Activated CD4-positive, alpha-beta T cell treated with anti-CD3 and anti-CD28 coated beads, Interleukin-2, amount 10 ng/mL, durations not matched to agents 24 days and 14 days (primary cell): ENCODE measurements at places on chromosomes 3 and 15.

- H3K4me3 ChIP-seq = no peak overlapping the region
- no peaks in the 10 kb centered on the region for H3K27me3 ChIP-seq
- H3K27ac ChIP-seq = no peak overlapping the region
- no peaks in the 10 kb centered on the region for H3K36me3 ChIP-seq
- H3K4me1 ChIP-seq = no peaks in the 10 kb centered on the region
Measured at GRCh38 chr3:111794711-111795110, 64.4 kb upstream of the PHLDB2 start.

DNA sequence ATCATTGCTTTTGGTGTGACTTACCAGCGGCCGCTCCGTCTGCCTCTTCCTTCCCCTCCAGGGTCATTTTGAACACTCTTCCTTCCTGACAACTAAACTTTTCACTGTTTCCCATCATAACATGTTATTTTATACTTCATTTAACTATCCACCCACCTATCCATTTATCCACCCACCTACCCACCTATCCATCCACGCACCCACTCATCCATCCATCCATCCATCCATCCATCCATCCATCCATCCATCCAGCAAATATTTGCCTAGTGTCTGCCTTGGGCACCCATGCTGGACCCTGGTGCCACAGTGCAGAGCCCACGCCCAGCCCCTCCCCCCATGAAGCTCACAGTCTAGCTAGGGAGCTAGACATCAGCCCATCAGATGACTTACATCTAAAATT lies 254.9 kb downstream of the TLE3 start:
- no peak for DNase-seq
- peaks cover 3% of the 10 kb centered on the region for H3K4me1 ChIP-seq
- peaks cover 12% of the 10 kb centered on the region for H3K27me3 ChIP-seq
- no peaks in the 10 kb centered on the region for H3K36me3 ChIP-seq
- no peak overlapping the region for H3K4me3 ChIP-seq

DNA sequence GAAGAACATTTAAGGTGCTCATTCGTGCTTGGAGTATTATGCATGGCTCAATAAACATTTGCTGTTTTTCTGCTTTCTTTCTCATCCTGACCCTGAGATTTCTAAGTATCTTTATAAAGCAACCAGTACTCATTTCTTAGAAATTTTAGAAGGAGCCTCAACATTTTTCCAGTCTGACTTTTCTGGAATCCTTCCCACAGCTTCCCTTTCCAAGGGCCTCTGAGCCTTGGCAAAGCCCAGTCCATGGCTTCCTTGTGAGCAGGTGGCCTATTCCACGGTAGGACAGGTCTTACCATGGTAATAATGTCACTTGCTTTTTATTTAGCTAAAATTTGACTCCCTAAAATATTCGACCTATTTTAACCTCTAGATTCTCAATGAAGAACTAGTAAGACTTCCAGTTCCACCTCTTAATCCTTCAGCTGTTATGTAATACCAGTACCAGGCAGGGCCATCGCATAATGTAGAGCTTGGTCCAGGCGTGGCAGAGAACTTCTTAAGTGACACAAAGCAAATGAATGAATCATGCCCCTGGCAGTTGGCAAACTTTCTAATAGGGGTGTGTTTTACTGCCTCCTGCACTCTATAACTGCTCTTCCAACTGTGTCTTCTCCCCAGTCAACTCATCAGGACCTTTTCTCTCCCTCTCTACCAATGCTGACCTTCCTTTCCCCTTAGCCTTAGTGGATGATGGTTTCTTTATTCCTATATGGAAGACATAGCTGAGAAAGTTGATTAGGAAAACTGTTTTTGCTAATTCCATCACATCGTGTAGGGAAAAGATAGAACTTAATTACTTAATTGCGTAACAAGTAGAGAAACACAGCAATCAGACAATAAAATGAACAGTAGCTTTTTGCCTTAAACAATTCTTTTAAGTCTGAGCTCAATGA lies 894 bp upstream of the TM4SF4 start:
- no peak for DNase-seq
- no peak overlapping the region for H3K27ac ChIP-seq
- peaks cover 6% of the 10 kb centered on the region for H3K27me3 ChIP-seq
- no peaks in the 10 kb centered on the region for H3K36me3 ChIP-seq
- no peaks in the 10 kb centered on the region for H3K4me1 ChIP-seq

- peaks cover 30% of the 10 kb centered on the region for H3K27me3 ChIP-seq
- no peak overlapping the region for H3K27ac ChIP-seq
- DNase-seq = no peak
- H3K4me1 ChIP-seq = no peaks in the 10 kb centered on the region
- no peaks in the 10 kb centered on the region for H3K36me3 ChIP-seq
- H3K4me3 ChIP-seq = no peak overlapping the region
Measured at GRCh38 chr3:30832961-30833575, 61.4 kb downstream of the GADL1 start.

DNA sequence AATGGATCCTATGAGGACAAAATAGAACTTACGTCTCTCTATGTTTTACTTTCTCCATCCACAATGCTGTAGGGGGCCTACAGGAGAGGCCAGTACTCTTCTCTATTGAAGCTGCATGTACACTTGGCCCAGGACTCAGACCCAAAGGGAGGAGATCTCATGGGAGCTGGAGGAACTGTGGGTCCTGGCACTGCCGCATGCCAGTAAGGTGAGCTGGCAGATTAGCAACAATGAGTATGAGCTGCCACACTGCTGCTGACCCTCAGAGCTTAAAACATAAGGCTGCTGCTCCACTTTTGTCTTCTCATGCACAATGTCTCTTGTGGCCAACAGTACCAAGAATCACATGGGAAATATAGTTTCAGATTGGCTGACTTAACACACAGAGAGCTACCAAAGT lies 57.8 kb upstream of the TBC1D5 start:
- H3K4me3 ChIP-seq = no peak overlapping the region
- no peak overlapping the region for H3K27ac ChIP-seq
- peaks cover 4% of the 10 kb centered on the region for H3K36me3 ChIP-seq
- peaks cover 2% of the 10 kb centered on the region for H3K4me1 ChIP-seq
- no peaks in the 10 kb centered on the region for H3K27me3 ChIP-seq
- DNase-seq = no peak

DNA sequence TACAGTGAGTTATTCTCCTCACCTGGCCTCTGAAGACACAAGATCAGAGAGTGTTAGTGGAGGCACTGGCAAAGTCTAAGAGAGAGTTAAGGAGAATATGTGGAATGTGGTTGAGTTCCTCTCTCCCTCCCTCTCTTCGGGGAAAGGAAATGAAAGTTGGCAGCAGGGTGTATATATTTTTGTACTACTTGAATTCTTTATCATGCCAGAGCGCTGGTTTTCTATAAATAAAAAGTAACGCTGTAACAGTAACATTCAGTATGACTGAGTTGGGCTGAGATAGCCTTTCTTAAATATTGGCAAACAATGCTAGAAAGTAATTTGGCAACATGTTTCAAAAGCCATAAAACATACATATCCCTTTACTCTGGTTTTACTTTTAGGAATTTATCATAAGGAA lies 77.5 kb upstream of the TNFAIP8L3 start:
- no peak for DNase-seq
- no peak overlapping the region for H3K4me3 ChIP-seq
- no peak overlapping the region for H3K27ac ChIP-seq
- peaks cover 21% of the 10 kb centered on the region for H3K27me3 ChIP-seq

DNA sequence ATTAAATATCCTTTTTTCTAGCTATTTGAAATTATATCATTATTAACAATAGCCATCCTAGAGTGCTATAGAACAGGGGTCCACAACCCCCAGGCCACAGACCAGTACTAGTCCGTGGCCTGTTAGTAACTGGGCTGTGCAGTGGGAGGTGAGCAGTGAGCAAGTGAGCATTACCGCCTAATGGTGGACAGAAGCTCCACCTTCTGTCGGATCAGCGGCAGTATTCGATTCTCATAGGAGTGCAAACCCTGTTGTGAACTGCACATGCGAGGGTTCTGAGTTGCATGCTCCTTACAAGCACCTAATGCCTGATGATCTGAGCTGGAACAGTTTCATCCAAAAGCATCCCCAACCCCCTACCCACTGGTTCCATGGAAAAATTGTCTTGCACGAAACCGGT lies 11.7 kb downstream of the CLDN16 start:
- no peaks in the 10 kb centered on the region for H3K36me3 ChIP-seq
- H3K4me1 ChIP-seq = no peaks in the 10 kb centered on the region
- no peak overlapping the region for H3K4me3 ChIP-seq
- DNase-seq = no peak

GRCh38 chr15:88830016-88830415 lies 26.8 kb downstream of the ACAN start:
- H3K4me1 ChIP-seq = peaks cover 7% of the 10 kb centered on the region
- no peak for DNase-seq
- peaks cover 5% of the 10 kb centered on the region for H3K27me3 ChIP-seq
- no peak overlapping the region for H3K27ac ChIP-seq
- H3K36me3 ChIP-seq = no peaks in the 10 kb centered on the region
- no peak overlapping the region for H3K4me3 ChIP-seq

GRCh38 chr3:30659270-30660130 lies 53.1 kb downstream of the TGFBR2 start:
- peaks cover 82% of the 10 kb centered on the region for H3K4me1 ChIP-seq
- peak overlapping the region; percentile 84 for H3K4me3 ChIP-seq
- H3K36me3 ChIP-seq = peaks cover 66% of the 10 kb centered on the region
- DNase-seq = peak; percentile 59
- H3K27me3 ChIP-seq = no peaks in the 10 kb centered on the region

DNA sequence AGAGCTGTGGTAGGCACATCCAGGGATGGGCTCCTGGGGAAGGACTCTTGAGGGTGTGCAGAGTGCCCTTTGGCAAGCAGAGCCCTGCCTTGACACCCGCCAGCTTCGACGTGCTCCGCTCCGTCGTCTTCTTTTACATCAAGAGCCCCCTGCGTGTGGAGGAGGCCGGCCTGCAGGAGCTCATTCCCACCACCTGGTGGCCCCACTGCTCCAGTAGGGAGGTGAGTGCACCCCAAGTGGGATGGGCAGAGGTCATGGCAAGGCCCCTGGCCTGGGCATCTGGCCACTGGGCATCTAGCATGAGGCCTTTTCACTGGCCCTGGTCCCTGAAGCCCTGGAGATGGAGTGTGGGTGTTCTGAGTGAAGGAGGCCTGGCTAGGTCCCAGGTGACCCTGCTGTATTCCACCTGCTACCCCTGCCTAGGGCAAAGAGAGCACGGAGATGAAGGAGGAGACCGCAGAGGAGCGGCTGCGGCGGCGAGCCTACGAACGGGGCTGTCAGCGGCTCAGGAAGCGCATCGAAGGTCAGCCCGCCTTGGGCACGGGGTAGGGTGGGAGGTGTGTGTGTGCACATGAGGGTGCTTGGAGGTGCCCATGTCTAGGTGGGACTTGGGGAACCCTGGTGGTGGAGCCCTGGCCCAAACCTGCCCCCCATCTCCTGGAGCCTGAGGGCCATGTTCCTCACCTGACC lies 12.2 kb downstream of the RNF123 start:
- peaks cover 18% of the 10 kb centered on the region for H3K36me3 ChIP-seq
- no peak overlapping the region for H3K4me3 ChIP-seq
- no peak overlapping the region for H3K27ac ChIP-seq
- H3K4me1 ChIP-seq = peaks cover 2% of the 10 kb centered on the region

GRCh38 chr15:82021992-82022391 lies 23.8 kb downstream of the MEX3B start:
- H3K4me3 ChIP-seq = no peak overlapping the region
- H3K27me3 ChIP-seq = peaks cover 4% of the 10 kb centered on the region
- no peak overlapping the region for H3K27ac ChIP-seq
- H3K36me3 ChIP-seq = no peaks in the 10 kb centered on the region
- no peaks in the 10 kb centered on the region for H3K4me1 ChIP-seq
- DNase-seq = no peak

- H3K36me3 ChIP-seq = no peaks in the 10 kb centered on the region
- H3K4me1 ChIP-seq = no peaks in the 10 kb centered on the region
- peaks cover 36% of the 10 kb centered on the region for H3K27me3 ChIP-seq
Measured at GRCh38 chr3:152574461-152575079, 260.4 kb upstream of the P2RY1 start.

GRCh38 chr15:55856506-55857164 lies 113.7 kb upstream of the PRTG start:
- no peaks in the 10 kb centered on the region for H3K27me3 ChIP-seq
- H3K4me1 ChIP-seq = no peaks in the 10 kb centered on the region
- H3K4me3 ChIP-seq = no peak overlapping the region
- peaks cover 5% of the 10 kb centered on the region for H3K36me3 ChIP-seq
- H3K27ac ChIP-seq = no peak overlapping the region
